Caki2 (cell line): ENCODE measurements at places on chromosomes 3 and 15. TPM values are rescaled to one million over a fixed set of nuclear protein-coding genes. Genes with fewer than 3 reads are reported as not detected.

The EOMES gene
- not detected in 2 replicates for total RNA-seq

The SCG5 gene
- total RNA-seq = 24.6 and 46.8 TPM in 2 replicates

The SCAMP5 gene
- 0.88 and 1.0 TPM in 2 replicates for total RNA-seq

GRCh38 chr3:37723585-37723984 lies 138.1 kb upstream of the CTDSPL start:
- no peak for DNase-seq

GRCh38 chr3:113065336-113065735 lies 74.6 kb downstream of the GTPBP8 start:
- no peak for DNase-seq

DNA sequence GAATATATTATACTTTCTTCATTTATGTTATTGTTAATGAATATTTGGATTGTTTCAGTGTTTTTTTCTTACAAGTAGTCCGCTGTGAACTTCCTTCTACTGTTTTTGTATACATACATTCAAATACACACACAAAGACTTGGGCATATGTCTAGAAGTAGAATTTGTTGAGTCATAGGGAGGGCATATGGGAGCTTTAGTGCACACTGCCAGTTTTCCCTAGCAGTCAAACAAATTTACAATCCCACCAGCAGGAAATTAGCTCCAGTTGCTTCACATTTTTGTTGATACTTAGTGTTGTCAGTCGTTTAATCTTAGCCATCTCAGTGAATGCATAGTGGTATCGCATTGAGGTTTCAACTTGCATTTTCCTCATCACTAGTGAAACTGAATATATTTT lies 492.3 kb downstream of the DIPK2A start:
- no peak for DNase-seq

- DNase-seq = no peak
Observed at GRCh38 chr15:45116482-45117307, 2.6 kb downstream of the DUOXA2 start.

- DNase-seq = no peak
Observed at GRCh38 chr3:2614578-2614977, 495.6 kb downstream of the IL5RA start.

GRCh38 chr3:117799387-117799735 lies 1089.8 kb downstream of the TUSC7 start:
- DNase-seq = no peak

- DNase-seq = no peak
Observed at GRCh38 chr3:64022451-64023186, 675 bp downstream of the PSMD6 start.

- no peak for DNase-seq
Observed at GRCh38 chr3:181610083-181610972, 101.4 kb upstream of the SOX2 start.

- DNase-seq = no peak
Observed at GRCh38 chr15:70192041-70192440, 94.3 kb upstream of the TLE3 start.
